ENCODE measurements at places on chromosomes 12 and 14.
A peak's percentile ranks its signal among the peaks of the same experiment; 100 is the strongest.

- DNase-seq = no peak
Measured at GRCh38 chr14:87306409-87307168, 686.4 kb downstream of the GALC start.

GRCh38 chr14:53127832-53128231, 25.3 kb downstream of the DDHD1 start:
- DNase-seq = no peak

- no peak for DNase-seq
Measured at GRCh38 chr12:85036733-85037132, 582 bp downstream of the LRRIQ1 start.

GRCh38 chr12:67826148-67826547, 163.1 kb upstream of the IFNG-AS1 start:
- DNase-seq = no peak

- no peak for DNase-seq
Measured at GRCh38 chr12:59698600-59698999, 102.8 kb downstream of the SLC16A7 start.

- no peak for DNase-seq
Measured at GRCh38 chr14:68230950-68231717, 411.6 kb downstream of the RAD51B start.

- DNase-seq = no peak
Measured at GRCh38 chr12:124115976-124116690, 143.1 kb downstream of the ZNF664 start.

- DNase-seq = peak; percentile 82
Measured at GRCh38 chr12:54560374-54560858, 11.0 kb downstream of the PDE1B start.

DNA sequence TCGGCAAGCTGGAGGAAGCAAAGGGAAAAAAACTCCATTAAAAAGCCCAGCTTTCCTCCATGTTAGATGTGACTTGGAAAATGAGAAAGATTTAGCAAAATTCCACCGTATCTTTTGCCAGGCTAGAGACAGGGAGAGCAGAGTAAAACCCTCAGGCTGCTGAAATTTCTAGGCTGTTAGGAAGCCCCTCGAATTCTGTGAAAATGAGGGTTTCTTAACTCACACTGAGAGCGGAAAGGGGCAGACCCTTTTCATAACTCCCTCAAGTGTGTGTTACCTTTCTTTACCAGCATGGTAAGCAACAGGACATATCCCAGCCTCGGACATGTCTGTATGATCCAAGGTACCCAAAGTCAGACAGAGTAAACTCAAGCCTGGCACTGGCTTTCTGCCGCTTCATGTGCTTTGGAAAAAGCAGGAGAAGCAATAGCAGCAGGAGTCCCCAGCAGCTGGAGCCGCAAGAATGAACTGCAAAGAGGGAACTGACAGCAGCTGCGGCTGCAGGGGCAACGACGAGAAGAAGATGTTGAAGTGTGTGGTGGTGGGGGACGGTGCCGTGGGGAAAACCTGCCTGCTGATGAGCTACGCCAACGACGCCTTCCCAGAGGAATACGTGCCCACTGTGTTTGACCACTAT, at the start of gene RHOJ:
RHOJ (plus strand) TSS at position 37 of the 637 bp plus-strand sequence; CDS start at position 464, 427 bp downstream.
- no peak for DNase-seq

DNA sequence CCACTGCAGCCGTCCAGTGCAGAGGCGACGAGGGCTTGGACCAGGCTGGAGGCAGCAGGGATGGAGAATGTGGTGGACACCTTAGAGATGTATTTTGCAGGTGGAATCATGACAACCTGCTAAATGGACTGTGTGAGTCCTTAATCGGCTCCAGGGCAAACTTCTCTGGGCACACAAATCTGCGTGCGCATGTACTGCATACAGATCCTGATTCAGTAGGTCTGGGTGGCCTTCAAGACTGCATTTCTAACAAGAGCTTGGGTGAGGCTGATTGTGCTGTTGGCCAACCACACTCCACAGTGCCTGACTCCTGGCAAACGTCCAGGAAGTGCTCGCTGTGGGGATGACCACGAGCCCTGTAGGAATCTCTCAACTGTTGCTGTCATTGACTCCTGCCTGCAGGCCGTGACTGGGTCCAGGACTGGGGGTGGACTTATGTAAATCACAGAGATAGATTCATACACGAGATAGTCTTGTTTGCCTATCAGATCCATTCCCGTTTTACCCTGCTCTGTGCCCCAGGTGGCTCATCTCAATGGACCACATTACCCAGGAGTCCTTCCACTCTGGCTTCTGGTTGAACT, 27.2 kb downstream of the JDP2 start:
- no peak for DNase-seq

- no peak for DNase-seq
Measured at GRCh38 chr12:1107669-1108068, 116.6 kb downstream of the ERC1 start.

- peak; percentile 58 for DNase-seq
Measured at GRCh38 chr14:22689199-22689598, 45.0 kb upstream of the OR6J1 start.

DNA sequence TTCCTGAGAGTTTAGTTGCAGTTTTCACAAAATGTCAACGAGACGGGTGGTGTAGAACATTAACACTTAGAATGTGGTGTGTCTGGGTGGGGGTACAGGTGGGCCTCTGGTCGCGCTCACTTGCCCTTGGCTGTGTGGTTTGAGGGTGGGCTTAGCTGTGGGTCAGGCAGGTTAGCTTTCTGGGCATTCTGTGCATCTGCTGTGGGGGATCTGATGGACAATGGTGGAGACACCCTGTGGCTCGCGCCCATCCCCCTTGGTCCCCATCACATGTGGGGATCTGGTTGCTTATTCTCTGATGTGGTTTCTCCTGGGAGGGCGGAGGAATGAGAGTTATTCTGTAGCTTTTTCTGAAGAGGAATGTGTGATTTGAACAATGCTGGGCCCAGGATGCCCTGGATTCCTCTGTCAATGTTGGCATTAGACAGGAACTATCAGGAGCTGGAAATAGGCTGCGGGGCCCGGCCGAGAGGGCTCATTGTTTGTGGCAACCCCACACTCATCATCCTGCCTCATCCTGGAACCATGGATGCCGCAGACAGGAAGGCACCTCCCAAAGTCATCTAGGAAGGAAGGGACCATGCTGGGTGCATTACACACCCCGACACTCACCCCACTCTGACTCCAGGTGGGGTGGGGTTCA, 101.6 kb downstream of the TSPAN9 start:
- DNase-seq = no peak

DNA sequence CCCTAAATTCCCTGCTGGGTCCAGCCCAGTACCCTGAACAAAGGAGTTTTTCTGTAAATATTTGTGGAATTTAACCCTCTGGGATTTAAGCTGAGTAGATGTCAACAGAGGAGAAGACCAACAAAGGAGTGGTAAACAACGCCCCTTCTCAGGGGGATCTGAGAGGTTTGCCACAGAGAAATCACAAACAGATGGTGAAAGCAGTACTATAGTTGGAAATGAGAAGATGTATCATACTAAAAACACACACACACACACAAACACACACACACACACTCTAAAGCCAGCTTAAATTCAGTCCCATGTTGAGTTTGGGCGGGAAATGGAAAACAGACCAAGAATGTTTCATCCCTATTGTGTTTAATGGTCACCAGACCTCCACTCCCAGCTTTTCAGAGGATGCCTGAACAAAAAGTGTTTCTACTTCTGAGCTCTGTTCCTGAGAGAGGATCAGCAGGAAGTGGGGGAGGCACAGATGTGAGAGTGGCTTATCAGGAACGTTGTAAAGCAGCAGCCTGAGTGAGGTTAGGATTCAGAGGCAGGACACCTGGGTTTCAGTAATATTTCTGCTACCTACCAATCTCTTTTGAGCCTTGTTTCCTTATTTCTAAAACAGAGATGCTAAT, 3.2 kb downstream of the BIN2 start:
- DNase-seq = peak; percentile 38

- DNase-seq = no peak
Measured at GRCh38 chr12:111203446-111203845, 165.4 kb downstream of the PHETA1 start.

DNA sequence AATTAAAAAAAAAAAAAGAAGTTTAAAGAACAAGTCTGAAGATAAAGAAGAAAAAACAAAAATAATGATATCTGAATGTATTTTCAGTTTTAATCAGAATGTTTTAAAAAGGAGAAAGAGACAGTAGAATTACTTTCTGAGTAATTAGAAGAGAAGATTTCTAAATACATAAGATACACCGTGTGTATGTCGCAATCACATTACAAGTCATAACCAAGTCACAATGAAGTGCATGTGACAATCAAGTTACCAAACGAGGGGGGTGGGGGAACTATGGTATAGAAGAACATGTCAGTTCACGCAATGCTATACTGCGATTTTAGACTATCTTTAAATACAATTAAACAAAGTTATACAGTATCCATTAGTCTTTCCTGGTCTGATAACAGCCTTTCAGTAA, 1464.1 kb upstream of the FLRT2 start:
- no peak for DNase-seq
